ENCODE measurements at places on chromosomes 1 and 21. TPM values are rescaled to one million over a fixed set of nuclear protein-coding genes. Genes with fewer than 3 reads are reported as not detected.

Gene NMNAT2
- 0.47 TPM for total RNA-seq

Gene PMF1
- 60.2 TPM for total RNA-seq

Gene CD5L
- total RNA-seq, result not detected

Gene OR2L8
- total RNA-seq, result not detected

Gene LRRC3
- total RNA-seq, result 2.0 TPM

Gene PEF1
- 45.3 TPM for total RNA-seq

Gene DIO1
- total RNA-seq, result not detected

Gene NBPF10
- 0.92 TPM for total RNA-seq

Gene SEMA6C
- total RNA-seq, result 1.9 TPM
